Jurkat, Clone E6-1 (cell line): ENCODE measurements at places on chromosomes 5 and 9.

- no peak for DNase-seq
Observed at GRCh38 chr5:169494383-169494935, 89.1 kb upstream of the SPDL1 start.

DNA sequence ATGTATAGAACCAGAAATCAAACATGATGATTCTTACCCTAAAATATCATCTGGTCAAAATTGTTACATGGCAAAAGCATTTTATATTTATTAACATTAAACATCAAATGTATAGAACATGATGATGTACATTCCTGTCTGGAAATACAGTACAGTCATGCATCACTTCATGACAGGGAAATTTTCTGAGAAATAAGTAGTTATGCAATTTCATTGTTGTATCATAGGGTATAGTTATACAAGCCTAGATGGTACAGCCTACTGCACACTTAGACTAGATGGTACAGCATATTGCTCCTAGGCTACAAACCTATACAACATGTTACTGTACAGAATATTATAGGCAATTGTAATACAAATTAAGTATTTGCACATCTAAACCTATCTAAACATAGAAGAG, 64.6 kb upstream of the VCAN start:
- DNase-seq, result no peak

DNA sequence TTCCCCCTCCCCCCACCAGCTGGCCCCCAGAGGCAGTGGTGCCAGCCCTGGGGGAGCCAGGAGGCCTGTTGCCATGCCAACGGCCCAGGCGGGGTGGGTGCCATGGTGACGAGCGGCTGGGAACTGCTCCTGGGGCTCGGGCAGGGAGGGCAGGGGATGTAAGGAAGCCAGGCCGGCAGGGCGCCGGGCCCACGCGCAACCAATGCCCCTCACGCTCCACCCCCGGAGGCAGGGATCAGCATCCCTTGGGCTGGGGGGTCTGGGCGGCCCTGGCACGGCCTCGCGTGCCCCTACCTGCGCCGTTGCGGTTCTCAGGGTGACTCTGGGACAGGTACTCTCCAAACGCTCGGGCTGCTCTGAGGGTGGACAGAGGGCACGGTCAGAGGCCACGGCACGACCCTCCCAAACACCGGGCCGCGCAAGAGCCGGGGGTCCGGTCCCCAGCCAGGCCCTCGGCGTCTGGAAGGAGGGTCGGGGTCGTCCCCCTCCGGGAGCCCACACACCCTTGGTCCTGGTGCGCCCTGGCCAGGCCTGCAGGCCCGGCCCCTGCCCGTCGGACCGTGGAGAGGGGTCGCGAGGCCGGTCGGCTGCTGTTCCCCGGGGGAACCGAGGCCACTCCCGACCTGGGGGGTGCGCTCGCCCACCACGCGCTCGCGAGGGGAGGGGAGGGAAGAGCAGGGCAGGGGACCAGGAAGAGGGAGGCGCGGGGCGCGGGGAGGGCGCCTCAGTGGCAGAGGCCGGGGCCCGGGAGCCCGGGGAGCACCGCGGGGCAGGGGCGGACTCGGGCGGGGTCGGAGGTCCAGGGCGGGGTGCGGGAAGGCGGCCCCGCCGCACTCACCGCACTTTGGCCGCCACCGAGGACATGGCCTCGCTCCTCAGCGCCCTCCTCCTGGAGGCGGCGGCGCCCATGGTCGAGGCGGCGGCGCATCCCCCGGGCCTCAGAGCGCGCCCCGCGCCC, 661 bp downstream of the NSMF start:
- no peak for DNase-seq

DNA sequence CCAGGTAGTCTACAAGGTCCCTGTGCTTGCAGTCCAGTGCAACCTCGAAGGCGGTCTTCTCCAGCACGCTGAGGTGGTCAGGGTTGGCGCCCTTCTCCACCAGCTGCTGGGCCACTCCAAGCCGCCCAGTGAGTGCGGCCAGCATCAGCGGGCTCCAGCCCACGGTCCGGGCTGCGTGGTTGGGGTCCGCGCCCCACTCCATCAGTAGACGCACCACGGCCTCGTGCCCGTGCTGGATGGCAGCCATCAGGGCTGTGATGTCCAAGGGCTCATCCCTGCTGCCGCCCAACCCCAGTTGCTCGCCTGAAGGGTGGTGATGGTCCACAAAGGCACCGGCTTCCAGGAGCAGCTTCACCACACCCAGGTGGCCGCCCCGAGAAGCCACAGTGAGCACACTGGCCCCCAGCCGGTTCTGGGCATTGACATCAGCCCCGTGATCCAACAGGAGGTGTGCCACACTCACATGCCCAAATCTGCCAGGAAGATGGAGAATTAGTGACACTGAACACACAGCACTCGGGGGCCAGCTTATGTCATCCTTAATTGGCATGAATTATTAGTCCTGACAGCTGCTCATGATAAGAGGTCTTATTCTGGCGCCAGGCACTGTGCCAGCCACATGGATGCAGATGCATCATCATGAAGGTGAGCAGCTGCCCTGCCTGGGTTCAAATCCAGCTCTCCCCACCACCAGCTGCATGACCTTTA, 6.1 kb downstream of the ANKS6 start:
- DNase-seq, result no peak

DNA sequence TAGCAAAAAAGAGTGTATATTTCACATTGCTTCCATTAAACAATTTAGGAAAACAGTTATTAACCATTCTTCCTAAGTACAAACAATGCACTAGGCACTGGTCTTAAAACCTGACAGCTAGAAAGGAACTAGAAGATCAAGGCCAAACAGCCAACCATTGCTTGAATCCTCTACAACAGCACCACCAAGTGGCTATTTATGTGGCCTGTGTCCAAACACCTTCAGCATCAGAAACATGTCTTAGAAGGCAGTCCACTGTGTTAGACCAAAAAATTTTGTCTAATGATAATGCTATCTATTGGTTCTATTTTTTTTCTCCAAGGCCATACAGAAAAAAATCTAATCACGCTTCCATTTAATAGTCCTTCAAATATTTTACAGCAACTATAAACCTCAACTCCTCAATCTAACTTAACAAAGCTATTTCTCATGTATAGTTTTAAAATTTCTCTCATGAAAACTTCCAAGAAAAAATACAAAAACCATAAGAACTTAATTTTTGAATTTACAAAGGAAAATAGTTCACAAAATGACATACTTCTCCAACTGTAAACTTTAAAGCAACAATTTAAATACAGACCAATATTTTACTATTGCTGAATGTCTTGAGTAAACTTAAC, 36.1 kb downstream of the CAAP1 start:
- DNase-seq, result peak; percentile 38

DNA sequence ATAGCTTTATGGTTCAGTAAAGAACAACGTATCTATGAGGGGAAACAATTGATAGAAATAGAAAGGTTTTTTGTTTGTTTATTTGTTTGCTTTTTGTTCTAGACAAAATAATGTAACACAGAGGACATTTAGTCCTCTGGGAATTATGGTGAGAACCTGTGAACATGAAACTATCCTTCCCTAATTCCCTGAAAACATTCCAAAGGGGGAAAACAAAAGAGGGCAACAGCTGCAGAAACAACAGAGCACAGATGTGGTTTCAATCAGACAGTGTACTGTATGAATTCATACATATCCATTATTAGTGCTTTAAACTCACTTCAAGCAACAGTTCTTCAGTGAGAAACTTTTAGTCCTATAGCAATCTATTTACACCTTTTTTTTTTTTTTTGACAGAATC, 1489.8 kb upstream of the C9orf72 start:
- DNase-seq, result no peak

DNA sequence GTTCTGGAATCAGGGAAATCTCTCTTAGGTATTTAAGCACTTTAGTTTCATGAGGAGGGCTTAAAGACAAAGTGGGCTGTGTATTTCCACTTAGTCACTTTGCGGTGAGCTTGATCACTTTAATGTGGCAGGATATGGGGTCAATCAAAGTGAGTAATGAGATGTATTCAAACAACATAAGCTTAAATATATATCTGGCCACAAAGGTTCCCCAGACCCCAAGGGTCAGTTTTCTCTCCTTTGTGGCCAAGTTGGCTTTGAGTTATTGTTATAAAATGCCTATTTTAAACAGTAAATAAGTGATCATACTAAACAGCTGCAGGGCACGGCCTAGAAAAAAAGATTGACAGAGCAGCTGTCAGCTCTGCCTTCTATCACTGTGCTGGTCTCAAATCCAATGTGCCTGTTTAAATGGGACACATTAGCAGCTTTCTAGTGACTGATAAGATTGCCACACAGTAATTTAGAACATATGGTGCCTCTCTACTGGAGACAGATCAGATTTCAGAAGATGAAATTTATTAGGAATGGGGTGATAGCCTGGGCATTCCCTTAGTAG, 363.9 kb downstream of the AGTPBP1 start:
- peak; percentile 42 for DNase-seq

DNA sequence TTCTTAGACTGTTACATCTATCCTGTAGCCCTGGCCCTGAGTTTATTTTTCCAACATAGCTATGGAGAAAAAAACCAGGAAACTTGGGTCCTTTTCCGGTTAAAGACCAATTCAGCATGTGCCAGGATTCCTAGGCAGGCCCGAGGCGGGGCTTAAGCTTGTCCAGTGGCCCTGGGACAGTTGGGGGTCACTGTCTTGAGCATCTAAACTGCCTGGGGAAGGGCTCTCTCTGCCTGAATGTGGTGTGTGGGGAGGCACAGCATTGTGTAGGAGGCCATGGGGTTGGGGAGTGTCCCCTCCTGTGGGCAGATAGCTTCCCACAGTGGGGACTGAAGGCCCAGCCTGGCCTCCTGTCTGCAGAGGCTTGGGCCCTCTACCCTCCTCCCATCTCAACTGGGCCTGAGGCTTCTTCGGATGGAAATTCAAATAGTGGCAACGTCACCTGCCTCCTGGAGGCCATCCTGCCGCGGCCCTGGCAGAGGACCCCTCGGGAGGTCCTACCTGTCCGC, 88.8 kb downstream of the PHF2 start:
- DNase-seq, result no peak

GRCh38 chr5:114678778-114679177, 316.9 kb downstream of the KCNN2 start:
- DNase-seq, result no peak

DNA sequence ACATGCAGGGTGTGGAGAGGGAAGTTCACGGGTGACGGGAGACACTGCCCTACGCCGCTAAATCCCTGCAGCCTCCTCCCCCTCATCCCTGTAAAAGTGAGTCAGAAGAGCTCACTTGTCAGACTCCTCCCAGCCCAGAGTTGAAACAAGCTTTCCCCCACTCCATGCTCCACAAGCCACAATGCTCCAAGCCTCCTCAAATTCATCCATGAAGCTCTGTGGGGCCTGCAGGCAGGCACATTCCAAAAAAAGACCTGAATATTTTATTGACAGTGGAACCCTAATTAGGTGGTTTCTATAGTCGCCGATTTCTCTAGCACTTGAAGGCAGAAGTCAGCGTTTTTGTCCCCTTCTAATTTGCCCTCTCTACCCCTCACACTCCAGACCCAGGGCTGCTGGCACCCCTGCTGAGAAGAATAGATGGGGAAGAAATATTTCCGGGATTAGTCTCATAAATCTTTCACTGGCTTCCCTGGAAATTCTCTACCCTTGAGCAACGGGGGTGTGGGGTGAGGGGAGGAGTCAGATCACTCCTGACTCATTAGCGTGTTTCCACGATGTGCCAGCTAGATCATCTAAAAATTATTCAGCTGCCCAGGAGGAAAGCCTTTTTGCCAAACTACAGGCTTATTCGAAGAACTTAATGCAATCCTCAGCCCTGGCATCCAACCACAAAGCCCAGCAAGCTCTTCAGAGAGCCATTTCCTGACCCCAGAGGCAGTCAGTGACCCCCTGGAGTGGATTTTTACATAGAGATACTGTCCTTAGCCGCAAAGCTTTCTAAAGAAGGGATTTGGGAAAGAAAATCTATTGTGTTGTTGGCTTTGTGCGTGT, 97.1 kb downstream of the ENC1 start:
- no peak for DNase-seq

DNA sequence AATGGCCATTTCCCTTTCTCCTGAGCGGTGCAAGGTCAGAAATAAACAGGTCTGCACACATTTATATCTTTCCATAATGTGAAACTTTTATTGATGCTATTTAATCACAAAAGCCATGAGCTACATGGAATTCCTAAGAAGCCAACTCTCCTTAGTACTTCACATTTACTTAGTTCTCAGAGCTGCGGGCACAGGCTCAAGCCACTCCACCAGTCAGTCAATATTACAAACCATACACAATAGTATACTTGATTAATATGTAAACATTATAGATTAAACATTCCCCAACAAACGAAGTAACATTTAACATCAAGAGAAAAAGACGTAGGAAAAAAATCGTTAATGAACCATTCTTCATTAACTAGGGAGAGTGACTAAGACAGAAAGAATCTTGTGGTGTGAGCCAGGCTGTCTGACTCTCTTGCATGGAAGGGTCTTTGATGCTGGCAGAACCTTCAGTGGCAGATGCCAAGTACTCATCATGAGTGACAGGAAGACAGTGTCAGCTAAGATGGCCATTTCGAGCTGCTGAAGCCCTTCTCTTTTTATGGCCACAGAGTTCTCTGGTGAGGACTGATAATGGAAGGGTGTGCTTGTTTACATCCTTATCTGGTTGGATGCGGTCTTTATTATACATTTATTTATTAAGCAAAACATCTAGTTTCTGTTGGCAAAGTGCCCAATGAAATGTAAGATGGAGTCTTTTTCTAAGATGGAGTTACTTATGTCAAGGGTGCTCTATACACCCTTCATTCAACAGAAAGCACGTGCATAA, 115.5 kb upstream of the TUT7 start:
- DNase-seq, result no peak

GRCh38 chr9:21060919-21061561, 16.7 kb downstream of the IFNB1 start:
- peak; percentile 76 for DNase-seq

DNA sequence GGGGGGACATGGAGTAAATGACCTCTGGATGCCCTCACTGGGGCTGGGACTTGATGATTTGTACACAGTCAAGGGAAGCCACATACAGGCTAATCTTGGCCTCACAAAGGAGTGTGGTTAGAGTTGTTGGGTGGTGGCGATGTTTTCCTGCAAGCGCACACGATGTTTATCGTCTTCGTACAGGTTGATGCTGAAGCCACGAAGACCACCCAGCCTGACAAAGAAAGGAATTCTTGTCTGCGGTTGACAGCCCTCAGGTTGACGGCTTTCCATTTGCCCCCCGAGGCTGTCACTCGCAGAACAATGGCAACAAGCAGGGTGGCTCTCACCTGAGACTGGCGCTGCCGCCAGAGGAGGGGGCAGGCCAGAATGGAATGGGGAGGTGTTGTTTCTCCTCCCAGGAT, 14.1 kb upstream of the XPA start:
- DNase-seq, result peak; percentile 81

GRCh38 chr9:90926936-90927335, 125.3 kb downstream of the SYK start:
- DNase-seq, result no peak

- no peak for DNase-seq
Observed at GRCh38 chr5:89302102-89302891, 419.3 kb upstream of the MEF2C start.

DNA sequence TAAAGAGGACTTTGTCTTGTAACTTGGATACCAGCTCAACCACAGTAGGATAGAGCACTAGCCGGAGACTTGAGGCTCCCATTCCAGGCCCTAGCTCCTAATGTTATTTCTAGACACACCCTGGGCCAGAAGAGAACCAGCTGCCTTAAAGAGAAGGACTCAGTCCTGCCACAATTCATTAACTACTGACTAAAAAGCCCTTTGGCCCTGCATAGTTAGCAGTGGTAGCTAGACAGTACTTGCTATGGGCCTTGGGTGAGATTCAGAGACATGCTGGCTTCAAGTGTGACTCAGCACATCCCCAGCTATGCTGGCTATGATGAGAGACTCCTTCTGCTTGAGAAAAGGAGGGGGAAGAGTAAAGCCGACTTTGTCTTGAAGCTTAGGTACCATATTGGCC, 47.3 kb downstream of the TMEM167A start:
- DNase-seq, result no peak
